Foreskin melanocyte (primary cell): ENCODE measurements at places on chromosomes 11 and 22.
A peak's percentile ranks its signal among the peaks of the same experiment; 100 is the strongest.

DNA sequence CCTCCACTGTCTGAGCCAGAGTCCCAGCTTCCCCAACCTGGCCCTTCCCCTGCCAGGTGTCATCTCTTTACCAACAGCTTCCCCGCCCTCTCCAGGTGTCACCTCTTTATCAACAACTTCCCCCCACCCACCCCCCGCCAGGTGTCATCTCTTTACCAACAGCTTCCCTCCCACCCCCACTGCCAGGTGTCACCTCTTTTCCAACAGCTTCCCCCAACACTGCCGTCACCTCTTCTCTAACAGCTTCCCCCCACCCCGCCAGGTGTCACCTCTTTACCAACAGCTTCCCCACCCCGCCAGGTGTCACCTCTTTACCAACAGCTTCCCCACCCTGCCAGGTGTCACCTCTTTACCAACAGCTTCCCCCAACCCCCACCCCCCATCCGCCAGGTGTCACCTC lies 29.8 kb upstream of the TTLL12 start:
- no peak for DNase-seq

- DNase-seq: no peak
Observed at GRCh38 chr22:29860006-29860766, 22.1 kb upstream of the ASCC2 start.

DNA sequence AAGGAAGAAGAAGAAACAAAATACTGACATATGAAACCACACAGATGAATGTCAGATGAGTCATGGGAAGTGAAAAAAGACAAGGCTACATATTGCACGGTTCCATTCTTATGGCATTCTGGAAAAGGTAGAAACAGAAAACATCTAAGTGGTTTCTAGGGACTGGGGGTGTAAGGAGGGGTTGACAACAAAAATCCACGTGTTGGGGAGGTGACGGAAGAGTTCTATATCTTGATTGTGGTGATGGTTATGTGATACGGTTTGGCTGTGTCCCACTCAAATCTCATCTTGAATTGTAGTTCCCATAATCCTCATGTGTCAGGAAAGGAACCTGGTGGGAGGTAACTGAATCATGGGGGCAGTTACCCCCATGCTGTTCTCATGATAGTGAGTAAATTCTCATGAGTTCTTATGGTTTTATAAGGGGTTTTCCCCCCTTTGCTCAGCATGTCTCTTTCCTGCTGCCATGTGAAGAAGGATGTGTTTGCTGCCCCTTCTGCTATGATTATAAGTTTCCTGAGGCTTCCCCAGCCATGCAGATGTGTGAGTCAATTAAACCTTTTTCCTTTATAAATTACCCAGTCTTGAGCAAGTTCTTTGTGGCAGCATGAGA lies 6.4 kb upstream of the ARFGAP3 start:
- DNase-seq: peak; percentile 53

DNA sequence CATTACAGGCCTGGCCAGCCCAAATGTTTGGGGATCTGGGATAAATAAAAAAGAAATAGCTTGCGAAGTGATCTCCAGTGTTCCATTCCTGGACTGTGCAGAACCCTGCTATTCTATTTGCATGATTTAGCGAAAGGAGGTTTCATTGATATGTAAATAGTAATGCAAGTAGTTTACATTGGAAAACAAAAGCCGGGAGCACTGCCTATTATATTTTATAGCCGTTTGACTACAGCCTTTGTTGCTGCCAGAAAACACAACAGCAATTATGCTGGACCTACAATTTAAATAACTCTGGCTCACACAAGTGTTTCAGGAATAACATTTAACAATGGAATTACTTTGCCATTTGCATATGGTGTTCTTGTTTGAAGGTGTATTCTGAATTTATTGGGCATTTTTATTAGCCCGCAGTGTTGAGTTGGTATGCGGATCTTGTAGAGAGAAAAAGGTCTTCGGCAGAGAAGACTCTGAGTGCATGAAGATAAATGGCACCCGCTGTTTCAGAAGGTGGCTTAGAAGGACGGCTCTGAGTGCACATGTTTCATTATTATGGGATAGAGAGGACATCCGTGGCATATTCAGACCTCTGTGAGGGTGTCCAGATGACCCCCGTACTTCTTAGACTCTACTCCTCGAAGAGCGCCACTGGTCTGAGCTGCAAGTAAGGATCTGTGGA lies 315.0 kb downstream of the BRD1 start:
- no peak for DNase-seq

GRCh38 chr11:81963018-81963417 lies 770.6 kb downstream of the FAM181B start:
- no peak for DNase-seq

- peak; percentile 18 for DNase-seq
Observed at GRCh38 chr11:79182794-79183193, 258.0 kb downstream of the TENM4 start.

DNA sequence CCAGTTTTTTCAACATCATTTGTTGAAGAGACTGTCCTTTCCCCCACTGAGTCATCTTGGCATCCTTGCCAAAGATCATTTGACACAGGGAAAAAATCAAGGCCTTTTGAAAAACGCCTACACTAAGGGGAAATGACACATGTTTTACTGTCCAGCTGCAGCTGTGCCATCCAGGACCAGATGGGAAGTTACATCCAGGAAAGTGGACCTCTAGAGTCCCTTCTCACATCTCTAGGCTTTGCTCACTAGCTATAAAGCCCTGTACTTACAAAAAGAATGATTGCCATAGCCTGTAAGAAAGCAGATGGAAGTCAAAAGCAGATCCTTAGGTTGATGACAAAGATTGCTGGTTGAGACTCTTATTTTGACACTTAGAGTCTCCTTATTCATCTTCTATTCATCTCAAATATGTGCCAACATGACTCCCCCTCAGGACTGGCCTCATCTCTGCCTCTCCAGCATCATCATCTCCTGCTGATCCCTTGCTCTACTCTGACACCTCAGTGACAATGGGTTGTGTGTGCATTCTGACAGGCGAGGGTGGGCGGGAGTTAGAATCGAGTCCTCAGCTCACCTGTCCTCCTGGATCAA lies 22.8 kb downstream of the OSBP2 start:
- DNase-seq: peak; percentile 34

DNA sequence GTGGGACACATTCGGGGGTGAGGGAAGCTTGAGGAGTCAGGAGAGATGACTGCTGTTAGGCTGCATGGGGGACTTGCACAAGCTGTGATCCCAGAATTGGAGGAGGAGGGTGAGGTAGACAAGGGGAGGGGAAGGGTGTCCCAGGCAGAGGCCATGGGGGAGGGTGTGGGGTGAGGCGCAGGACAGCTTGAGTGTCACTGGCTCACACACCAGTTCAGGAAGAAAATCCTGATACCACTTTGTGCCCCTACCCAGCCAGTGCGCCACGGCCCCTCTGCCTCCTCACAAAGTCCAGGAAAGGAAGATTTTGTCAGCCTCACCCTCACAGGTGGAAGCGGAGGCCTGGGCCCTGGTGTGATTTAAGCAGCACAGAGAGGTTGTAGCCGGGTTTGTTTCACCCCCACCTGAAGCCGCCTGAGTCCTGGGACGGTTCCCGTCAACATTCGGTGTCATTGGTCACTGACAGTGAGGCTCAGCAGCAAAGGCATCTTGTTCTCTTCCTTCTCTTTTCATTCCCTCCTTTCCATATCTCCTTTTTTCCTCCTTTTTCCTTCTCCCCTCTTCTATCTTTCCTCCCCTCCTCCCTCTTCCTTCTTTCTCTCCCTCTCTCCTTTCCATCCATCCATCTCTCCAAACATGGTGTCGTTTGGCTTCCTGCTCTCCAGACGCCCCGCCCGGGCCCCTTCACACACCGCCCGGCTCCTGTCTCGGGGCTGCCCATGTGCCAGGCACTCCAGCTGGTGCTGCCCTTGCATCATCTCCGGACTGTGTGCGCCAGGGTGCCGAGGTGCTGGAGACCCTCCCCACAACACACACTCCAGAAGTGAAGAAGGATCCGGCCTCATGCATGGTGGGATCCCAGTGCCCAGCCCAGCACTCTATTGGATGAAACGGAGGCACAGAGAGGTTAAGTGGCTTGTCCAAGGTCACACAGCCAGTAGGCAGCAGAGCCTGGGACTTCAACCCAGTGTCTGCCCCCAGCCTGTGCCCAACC lies 89.3 kb downstream of the MPPED1 start:
- no peak for DNase-seq

DNA sequence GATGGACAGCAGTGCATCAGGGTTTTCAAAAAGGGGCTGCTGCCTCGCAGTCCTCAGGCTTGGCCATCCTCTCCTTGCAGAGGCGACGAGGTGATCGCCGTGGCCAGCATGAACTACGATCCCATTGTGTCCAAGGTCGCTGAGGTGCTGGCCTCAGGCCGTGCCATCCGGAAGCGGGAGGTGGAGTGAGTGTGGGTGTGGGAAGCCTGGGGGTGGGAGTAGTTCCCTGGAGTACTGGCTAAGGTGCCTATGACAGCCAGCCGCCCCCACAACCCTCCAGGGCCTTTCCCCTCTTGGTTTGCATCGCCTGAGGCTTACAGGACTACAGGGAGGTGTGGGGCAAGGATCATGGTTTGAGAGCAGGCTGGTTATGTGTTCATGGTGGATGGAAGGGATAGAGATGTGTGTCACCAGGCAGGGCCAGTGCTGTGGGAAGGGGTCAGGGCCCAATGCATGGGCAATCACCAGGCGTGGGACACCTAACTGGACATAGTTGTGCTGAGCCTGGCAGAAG lies 2.1 kb upstream of the LZTR1 start:
- no peak for DNase-seq

GRCh38 chr11:117792992-117793391 lies 4.0 kb downstream of the DSCAML1 start:
- DNase-seq: no peak

- DNase-seq: no peak
Observed at GRCh38 chr11:12171921-12172320, 61.5 kb downstream of the MICAL2 start.

DNA sequence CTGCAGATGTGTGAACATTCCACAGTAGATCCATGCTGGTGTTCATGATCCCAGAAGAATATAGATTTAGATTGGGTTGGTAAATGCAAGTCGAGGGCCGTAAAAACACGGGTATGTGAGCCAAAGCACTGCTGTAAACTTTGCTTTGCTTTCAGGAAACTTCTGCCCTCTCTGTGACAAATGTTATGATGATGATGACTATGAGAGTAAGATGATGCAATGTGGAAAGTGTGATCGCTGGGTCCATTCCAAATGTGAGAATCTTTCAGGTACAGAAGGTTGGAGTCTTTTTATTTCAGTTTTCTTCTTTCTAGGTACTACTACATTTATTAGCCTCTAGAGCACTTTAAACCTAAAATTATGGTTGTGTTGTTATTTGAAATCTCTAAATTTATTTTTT lies 36.2 kb upstream of the TTC36 start:
- no peak for DNase-seq

- no peak for DNase-seq
Observed at GRCh38 chr22:36147196-36147791, 13.3 kb downstream of the APOL3 start.

GRCh38 chr22:27784120-27784475 lies 17.5 kb downstream of the MN1 start:
- no peak for DNase-seq

DNA sequence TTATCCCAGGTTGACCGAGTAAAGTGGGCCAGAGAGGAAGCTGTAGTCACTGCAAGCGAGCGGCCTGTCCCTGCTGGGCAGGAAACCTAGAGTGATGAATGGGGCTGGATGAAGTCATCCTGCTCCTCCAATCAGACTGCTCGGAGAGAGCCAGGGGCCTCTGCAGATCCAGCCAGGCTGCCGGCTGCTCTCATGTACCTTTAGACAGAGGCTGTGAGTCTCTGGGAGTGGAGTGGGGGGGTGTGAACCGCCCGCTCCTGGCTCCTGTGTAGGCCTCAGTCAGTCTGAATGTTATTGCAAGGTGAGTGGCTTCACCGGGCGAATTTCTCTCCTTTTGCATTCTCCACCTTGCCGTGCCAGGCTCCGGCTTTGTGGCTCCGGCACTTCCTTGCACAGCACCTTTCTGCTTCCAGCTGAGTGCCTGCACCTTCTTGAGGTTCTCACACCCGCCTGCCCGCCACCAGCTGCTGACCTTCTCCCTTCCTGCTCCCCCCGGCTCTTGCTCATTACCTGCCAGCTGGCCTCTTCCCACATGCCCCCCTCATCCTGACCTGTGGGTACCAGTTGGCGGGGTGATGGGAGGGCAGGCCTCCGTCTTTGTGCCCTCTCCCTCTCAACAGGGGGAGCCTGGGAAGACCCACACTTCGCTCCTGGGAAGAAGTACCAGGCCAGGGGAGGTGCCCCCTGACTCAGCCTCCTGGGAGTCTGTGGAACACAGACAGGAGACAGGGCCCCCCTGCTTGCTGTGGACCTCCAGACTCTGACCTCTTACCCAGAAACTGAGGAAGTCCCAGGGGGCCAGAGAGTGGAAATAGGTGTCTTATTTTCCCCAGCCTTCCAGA lies 79.9 kb downstream of the GRAMD1B start:
- DNase-seq: no peak

- DNase-seq: no peak
Observed at GRCh38 chr11:909406-909805, 1.2 kb downstream of the CHID1 start.

DNA sequence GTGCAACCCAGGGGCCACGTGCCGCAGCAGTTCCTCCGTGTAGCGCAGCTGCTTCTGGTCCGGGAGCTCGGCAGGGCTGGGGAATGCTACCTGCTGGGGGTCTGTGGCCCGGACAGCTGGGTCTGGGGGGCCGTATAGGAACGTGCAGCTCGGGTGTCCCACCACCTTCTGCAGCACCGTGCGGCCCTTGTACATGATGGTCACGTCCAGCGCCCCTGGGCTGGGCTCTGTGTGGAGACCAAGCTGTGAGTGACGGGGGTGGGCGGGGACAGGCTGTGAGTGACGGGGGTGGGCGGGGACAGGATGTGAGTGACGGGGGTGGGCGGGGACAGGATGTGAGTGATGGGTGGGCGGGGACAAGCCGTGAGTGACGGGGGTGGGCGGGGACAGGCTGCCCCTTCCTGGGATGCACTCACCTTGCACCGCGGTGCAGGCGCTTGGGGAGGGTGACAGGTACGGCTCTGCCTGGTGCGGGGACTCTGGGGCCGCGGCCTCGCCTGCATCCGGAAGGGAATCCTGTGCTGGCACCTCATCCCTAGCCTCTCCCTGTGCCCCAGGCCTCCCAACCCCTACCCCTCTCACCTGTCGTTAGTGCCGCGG lies 2.3 kb downstream of the IRF7 start:
- peak; percentile 25 for DNase-seq

- peak; percentile 56 for DNase-seq
Observed at GRCh38 chr11:122069707-122070360, 46.2 kb downstream of the BLID start.

GRCh38 chr22:42404266-42404665 lies 27.9 kb downstream of the NFAM1 start:
- no peak for DNase-seq
